AML-193 (cell line): ENCODE measurements at places on chromosomes 11 and 22.

- no peak for DNase-seq
These were observed 7.5 kb downstream of the TCF20 start for GRCh38 chr22:42262964-42263363.

DNA sequence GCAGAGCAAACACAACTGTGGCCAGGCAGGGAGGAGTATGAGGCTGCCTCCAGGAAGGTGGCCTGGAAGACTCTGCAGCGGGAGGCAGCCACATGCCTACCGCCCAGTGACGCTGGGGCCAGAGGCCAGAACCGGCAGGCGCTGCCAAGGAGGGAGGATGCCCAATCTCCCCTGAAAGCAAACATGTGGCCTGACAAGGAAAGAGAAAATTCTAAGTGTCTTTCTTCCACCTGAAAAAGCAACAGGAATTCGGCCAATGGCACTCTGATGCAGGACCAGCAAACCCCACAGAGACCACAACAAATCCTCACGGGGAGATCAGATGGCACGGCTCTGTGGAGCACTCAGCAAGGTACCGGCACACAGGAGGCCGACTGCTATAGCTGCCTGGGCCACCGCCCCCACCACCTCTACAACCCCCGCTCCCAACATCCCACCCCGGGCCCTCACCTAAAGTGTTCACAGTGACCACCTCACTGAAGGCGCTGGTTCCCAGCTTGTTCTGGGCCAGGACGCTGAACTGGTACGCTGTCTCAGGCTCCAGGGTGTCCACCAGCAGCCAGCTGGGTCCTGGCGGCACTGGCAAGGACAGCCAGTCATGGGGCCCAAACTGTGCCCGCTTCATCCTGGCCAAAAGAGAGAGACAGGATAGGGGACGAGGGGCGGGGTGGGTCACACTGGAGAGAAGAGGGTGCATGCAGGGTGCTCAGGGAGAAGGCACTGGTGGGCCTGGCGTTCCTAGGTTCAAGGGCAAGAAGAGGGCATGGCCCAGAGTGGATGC lies 30.1 kb downstream of the IGSF9B start:
- DNase-seq = no peak

DNA sequence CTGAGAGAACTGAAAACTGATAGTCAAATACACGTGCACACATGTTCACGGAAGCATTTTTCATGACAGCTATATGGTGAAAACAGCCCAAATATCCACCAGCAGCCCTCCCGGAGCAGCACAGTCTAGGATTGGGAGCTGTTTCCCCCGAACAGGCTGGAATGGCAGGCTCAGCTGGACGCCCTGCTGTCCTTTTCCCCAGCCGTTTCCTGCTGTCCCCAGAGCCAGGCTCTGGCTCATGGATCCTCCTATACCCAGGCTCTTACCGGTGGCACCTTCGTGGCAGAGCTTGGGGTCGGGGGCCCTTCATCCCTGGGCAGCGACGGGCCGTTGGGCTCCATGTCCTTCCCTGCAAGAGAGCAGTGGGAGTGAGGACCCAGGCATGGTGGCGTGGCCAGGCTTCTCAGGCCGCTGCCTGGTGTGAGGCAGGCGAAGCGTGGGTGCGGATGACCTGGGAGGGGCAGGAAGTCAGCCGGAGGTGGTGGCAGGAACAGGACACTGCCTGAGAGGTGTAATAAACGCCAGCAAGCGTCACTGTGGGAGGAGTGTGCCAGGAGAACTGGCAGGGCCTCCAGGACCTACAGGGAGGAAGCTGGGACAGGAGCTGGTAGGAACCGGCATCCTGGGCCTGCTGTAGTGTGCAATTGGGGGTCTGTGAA lies 38.8 kb downstream of the OSBPL5 start:
- no peak for DNase-seq

DNA sequence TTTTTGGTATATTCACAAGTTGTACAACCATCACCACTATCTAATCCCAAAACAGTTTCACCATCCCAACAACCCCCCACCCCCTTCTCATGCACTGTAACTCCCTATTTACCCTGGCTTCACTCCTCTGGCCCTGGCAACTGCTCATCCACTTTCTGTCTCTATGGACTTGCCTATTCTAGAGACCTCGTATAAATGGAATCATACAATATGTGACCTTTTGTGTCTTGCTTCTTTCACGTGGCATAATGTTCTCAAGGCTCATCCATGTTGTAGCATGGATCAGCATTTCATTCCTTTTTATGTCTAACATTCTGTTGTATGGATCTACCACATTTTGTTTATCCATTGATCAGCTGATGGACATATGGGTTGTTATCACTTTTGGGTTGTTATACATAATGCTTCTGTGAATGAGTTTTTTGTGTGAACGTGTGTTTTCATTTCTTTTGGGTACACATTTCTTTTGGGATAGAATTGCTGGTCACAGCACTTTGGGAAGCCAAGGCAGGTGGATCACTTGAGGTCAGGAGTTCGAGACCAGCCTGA lies 46.1 kb downstream of the GDPD5 start:
- no peak for DNase-seq

- DNase-seq = no peak
These were observed 72.7 kb downstream of the SIK2 start for GRCh38 chr11:111674941-111675340.

GRCh38 chr11:63985812-63986155 lies 454 bp upstream of the OTUB1 start:
- peak; percentile 30 for DNase-seq

- DNase-seq = no peak
These were observed 10.3 kb downstream of the CD81 start for GRCh38 chr11:2387266-2387987.

DNA sequence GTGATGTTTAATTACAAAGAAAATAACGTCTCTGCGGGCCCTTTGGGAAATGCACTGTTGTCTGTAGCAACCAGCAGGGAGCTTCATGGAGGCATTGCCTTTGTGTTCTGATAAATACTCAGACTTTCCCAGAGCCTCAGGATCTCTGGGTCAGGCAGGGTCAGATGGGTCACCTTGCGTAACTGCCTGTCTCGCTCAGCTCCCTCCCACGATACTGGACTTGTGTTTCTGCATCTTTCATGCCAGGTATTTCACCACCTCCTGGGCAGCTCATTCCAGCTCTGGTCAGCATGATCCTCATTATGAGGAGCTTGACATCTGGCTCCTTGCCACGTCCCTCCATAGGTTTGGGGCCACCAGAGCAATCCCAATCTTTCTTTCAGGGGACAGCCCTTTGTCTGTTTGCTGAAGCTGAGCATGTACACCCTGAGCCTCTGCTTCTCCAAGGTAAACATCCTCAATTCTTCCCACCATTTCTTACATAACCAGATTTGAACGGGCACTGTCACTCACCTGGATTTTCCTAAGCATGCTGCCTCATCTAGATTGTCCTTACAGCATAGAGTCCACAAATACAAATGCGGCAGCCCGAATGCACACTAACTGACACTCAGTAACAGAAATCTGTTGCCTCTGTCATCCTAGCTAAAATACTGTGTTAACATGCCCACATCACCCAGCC lies 162.3 kb downstream of the LARGE1 start:
- no peak for DNase-seq

GRCh38 chr11:64996710-64997380 lies at the start of gene BATF2:
Gene BATF2 (minus strand): TSS chr11:64996971. CDS start chr11:64996914, 57 bp downstream.
- peak; percentile 29 for DNase-seq

GRCh38 chr11:132357811-132358572 lies 987.6 kb downstream of the NTM start:
- no peak for DNase-seq

DNA sequence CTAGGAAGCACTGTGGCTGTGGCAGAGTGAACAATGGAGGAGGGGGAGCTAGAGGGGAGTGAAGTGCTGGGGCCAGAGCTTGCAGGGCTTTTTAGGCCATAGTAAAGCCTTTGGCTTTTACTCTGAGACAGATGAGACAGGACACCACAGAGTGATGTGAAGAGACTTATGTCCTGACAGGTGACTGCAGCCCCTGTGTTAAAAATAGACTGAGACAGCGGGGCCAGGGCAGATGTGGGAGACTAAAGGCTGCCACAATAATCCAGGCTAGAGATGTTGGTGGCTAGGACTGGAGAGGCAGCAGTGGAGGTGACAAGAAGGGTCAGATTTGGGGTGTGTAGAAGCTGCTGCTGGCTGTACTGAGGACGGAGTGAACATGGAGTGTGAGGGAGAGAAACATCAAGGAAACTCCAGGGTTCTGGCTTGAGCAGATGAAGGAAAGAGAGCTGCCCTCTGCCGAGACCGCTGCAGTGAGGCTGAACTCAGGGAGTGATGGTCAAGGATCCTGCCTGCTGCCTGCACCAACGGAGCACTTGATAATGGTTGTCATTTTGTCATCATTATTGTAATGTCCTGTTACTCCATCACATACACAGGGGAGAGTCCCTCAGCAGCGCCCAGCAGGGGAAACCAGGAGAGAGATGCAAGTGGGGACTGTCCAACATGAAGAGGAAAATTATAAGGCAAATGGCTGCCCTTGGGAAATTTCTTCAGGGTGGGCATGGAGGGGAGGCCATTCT lies 27.4 kb downstream of the SLC43A1 start:
- DNase-seq = no peak

DNA sequence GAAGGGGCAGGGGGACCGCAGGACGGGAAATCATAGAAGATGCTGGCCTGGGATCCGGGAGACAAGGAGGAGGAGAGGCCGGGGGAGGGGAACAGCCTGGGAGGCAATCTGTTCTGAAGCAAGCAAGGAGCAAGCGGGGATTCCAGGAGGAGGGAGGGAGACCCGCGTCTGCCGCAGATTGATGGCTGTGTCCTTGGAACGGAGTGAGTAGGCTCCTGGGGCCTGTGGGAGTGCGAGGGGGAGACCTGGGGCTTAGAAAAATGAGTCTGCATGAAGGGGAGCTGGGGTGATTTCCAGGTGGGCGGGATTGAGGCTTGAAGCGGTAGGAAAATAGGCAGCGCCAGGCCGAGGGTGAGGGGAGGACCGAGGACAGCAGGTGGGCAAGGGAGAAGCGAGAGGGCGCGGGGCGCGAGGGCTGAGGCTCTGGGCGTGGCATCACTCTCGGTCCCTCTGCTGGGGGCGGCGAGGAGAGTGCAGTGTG lies 1.6 kb upstream of the LRRC55 start:
- DNase-seq = no peak

GRCh38 chr22:26860301-26860700 lies 202.9 kb downstream of the MIAT start:
- no peak for DNase-seq

DNA sequence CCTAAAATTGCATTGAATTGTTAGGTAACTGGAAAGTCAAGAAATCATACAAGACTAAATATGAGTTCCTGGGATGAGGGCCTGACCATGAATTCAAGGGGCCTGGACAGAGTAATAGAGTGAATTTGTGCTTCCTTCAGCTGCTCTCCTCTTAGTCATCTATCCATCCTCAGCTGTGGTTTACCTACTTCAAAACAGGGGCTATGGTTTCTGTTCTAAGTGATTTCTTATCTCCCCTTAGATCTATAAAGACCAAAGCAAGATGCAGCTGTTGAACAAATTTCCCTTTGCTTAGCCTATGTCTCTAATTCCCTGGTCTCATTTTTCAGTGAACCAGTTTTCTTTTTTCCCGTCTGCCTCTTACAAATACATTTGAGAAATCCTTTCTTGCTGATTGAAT lies 428.5 kb downstream of the FAM181B start:
- DNase-seq = no peak

DNA sequence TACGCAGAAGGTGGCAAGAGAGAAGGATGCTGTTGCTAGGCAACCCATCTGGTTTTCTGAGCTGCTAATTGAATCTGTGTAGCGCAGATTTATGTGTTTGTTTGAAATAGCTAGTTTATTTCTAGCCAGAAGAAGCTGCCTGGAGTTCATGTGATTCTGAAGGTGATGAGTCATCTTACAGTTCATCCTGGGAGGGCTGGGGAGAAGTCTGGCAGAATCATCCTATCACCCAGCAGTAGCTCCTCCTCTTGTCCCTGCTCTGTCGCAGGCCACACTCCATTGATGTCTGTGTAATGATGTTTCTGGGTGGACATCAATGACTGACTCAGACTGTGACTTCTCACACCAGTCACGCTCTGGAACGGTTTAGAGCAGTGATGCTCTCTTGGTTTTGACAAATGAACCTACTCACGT lies 4.8 kb upstream of the FBXO7 start:
- DNase-seq = no peak

GRCh38 chr22:37299969-37300509 lies 17.7 kb downstream of the CYTH4 start:
- DNase-seq = no peak

GRCh38 chr11:45852712-45853101 lies 5.4 kb downstream of the CRY2 start:
- DNase-seq = no peak

DNA sequence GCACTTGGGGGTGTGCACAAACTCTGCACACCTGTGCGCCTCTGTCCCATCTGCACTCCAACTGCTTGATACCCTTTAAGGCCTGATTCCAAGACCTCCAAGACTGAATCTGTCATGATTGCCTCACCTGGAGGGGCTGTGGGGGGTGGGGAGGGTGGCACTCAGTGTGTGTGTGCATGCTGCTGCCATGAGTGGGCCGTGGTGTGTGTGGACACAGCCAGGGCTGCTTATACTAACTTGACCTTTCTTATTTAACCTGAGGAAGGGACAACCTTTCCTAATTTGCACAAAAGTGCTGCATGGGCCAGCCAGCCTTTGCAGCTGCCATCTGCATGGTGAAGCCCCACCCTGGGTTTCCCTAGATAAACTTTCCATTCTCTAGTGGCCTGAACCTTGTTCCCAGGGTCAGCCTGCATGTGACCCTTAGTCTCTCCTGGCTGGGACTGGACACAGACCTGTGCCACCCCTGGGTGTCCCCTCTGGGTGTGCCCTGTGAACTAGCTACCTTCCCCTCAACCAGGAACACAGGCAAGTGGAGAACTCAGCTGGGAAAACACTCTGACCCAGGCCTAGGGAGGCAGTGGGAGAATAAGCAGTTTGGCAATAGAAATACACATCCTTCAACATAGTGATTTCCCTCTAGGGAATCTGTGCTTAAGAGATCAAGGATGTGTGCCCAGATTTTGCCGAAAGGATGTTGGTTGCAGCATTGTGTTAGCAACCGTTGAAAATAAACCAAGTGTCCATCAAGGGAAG lies 45.4 kb upstream of the DKK3 start:
- DNase-seq = no peak

DNA sequence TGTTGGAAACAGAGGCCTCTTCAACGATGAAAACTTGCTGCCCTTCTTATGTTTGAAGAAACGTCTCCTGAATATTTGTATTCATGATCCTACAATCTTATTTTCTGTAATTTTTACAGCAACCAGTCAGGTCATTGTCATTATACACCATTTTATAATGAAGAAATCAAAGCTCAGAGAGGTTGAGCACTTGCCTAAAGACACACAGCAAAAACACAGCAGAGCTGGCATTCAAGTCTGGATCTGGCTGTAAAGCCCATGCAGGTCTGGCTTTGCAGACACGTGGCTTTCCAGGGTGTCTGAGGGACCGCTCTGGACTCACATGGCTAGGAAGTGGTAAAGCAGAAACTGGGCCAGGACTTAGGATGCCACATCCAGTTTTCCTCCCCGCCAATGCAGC lies 15.8 kb upstream of the ALX4 start:
- DNase-seq = no peak

GRCh38 chr11:67273260-67273990 lies 7.2 kb downstream of the GRK2 start:
- DNase-seq = no peak

DNA sequence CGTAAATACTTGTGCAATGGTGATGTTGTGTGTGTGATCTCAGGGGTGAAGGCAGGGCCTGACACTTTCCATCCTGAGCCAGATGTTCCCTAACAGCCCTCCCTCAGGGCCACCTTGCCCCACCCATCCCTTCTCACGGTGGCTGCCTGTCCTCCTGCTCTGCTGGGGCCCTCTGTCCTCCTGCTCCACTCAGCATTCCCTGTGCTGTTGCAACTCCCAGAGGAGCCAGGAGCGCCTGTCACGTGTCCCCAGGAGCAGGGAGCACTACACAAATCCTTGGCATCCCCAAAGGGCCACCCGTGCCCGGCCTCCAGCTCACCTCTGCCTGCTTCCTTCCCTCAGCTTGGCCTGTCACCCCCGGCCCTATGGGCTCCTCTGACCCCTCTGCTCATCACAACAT lies 10.2 kb upstream of the CSNK1E start:
- DNase-seq = no peak
